Mesothelial cell of epicardium (in vitro differentiated cells): ENCODE measurements at places on chromosomes 3 and 15.

DNA sequence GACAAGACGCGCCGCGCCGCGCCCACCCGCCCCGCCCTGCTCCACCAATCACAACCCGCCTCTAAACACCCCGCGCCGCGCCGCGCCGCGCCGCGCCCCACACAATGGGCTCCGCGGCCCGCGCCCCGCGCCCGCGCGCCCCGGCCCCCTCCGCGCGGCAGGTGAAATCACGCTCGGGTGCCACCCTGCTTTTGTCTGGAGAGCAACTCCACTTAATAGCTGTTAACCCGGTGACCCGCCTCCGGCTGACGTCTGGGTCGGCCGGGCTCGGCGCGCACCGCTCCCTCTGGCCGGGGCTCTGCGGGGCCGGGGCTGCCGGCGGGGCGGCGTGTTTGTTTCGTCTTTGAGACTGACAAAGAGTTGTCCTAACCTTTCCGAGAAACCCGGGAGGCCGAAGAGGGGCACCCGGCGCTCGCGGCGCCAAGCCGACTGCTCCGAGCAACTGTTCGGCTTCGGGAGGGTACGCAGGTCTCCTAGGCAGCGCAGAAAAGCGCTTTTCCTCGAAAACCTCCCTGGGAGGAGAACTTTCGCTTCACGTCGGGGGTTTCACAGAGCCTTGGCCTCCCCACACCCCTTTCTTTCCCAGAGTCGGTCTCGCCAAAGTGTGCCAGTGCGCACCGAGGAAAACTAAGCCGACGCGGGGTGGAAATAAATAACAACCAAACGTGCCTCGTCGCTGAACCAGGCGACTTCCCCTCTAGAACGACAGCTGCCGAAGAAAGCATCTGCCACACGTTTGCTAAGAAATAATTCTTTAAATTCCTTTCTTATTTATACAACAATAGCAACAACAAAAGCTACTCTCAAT lies 518.4 kb downstream of the FOXP1 start:
- peak; percentile 67 for DNase-seq

- no peak for DNase-seq
These were observed 68.8 kb downstream of the DNAJC13 start for GRCh38 chr3:132486099-132486498.

- DNase-seq, result no peak
These were observed 97.4 kb downstream of the DTWD1 start for GRCh38 chr15:49718234-49718633.

GRCh38 chr15:58701376-58701775 lies 48.1 kb downstream of the ADAM10 start:
- DNase-seq, result no peak

- DNase-seq, result no peak
These were observed 22.1 kb upstream of the CHRM5 start for GRCh38 chr15:33946152-33946551.

DNA sequence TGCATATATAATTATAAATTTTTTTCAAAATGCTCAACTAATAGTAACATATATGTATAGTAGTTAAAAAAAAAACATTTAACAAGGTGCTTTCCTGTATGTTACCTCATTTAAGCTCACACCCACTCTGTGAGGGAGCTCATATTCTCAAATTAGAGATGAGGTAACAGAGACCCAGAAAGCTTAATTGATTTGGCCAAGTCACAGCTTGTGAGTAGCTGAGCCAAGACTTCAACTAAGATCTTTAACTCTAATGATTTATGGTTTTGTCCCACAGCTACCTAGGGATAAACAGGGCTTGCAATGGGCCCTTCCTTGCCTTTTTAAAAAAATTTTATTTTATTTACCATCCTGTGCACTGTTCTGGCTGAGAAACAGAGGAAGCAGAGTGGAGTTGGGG lies 230.0 kb upstream of the GOLIM4 start:
- DNase-seq, result no peak

DNA sequence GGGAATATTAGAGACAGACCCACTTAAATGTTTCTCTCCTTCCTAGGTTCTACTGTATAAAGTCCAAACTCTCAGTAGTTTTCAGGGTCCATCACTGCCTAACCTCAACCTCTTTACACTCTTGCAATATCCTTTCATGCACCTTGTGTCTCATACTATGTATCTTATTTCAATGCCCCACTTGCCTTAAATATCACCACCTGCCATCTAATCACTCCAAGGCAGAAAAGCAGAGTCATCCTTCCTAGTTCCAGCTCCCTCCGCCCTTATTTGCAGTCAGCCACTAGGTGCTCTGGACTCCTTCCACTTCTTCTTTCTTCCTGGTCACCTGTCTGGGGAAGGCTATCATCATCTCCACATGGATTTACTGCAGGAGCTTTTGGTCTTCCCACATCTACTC lies 322.0 kb downstream of the MFSD1 start:
- no peak for DNase-seq

DNA sequence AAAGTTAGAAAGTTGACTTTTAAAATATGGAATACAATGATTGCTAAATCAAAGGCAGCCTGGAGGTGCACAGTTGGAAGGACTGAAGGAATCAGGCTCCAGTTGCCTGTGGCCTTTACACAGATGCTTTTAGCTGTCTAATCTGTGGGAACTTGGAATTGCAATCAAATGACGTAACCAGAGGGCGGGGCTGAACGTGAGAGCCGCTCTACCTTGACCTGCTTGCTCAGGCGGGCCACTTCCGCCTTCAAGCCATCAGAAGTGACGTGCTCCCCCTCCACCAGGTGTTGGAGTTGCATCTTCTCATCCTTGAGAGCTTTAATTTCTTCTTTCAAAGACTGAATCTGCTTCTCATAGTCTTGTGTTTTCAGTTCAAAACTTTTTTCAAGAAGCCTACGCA lies 37.7 kb upstream of the GNB5 start:
- no peak for DNase-seq

DNA sequence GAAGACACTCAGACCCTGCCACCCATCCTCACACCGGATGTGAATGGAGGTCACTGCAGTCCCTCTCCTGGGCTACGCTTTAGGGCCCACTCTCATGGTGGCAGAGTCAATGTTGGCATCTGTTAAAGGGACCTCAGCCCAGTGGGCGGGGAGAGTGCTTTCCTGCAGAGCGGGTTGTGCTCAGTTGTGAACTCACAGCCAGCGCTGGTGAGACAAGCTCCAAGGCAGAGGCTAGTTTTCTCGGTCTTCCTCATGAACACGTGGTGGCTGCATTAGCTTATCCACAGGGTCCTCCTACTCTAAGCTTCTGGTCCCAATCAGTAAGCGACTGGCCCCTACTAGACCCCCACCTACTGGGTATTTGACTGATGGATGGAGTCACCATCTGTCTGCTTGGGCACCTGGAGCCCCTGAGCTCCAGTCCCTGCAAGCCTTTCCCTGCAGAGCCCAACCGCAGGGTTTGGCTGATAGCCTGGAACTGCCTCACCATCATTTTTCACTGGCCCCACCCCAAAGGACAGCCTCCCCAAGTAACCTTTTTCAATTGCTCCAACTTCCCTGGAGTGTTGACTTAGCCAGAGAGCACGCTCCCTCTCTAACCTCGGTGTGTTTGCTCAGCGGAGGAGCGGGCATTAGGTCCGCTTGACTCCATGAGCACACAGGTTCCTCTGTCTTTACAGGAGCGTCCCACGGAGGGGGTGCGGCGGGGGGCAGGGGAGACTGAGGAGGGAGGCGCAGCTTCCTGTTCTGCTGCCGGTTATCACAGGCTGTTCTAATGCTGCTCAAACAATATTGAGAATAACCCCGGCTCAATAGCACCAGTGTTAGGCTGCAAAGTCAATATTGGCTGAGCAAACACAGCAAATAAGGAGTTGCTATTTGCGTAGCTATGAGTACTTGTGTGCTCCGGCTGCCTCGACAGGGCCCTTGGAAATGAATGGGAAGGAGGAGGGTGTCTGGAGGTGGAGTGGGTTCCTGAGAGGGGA lies 141.7 kb downstream of the RPLP1 start:
- no peak for DNase-seq

DNA sequence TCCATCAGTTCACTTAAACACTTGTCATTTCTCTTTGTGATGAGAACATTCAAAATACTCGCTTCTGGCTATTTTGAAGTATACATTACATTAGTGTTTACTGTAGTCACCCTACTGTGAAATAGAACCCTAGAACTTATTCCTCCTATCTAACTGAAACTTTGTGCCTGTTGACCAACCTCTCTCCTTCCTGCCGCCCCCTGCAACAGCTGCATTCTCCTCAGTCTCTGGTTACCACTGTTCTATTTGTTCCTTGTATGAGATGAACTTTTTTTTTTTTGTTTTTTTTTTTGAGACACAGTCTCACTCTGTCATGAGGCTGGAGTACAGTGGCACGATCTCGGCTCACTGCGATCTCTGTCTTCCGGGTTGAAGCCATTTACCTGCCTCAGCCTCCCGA lies 2.9 kb downstream of the RAD51 start:
- DNase-seq, result no peak

DNA sequence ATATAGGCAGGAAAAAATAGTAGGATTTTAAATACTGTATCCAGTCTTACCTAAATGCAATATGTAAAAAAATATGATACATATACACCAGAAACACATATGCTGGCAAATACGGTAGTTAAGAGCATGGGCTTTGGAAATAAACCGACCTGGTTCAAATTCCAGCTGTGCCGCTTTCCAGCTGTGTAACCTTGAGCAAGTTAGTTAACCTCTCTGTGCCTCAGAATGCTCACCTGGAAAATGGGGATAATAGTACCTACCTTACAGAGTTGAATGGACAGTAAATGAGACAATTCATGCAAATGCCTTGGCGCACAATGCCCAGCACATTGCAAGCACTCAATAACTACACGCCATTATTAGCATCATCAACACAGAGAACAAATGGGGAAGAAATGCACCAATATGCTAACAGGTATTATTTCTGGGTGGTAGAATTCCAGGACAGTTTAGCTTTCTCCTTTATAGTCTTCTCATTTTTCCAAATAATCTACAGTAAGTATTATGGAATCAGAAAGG lies 50.6 kb downstream of the SUMF1 start:
- DNase-seq, result no peak

DNA sequence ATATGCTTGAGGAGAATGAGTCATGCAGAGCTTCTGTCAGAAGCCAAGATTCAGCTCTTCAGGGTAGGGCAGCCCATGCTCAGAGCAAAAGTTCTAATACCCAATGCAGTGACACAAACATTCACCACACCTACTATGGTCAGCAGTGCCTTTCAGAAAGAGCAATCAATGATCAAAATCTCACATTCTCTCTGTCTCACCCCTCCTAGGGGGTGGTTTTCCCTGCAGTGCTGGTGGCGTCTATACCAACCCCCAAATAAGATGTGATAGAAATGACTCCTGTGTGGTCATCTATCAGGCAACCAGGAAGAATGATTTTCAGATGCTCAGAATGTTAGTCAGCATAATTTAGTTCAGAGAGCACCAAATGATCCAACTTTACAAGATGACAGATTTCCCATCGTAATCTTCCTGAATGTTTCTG lies 385.3 kb downstream of the NTRK3 start:
- DNase-seq, result no peak

DNA sequence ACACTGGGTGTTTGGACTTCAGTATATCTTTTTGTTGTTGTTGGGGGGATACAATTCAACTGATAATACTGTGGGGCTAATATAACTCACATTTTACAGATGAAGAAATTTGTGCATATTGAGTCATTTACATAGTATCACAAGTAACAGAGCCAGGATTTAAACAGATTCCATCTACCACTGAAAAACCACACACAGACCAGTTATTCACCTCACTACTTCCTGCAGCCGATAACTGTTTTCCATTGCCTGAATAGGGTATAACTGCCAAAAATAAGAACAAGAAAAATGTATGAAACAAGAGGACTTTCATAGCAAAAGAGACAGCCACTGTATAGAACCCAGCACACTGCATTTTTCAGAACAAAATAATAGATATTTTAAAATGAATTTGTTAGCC lies 215.8 kb upstream of the CNTN6 start:
- no peak for DNase-seq

DNA sequence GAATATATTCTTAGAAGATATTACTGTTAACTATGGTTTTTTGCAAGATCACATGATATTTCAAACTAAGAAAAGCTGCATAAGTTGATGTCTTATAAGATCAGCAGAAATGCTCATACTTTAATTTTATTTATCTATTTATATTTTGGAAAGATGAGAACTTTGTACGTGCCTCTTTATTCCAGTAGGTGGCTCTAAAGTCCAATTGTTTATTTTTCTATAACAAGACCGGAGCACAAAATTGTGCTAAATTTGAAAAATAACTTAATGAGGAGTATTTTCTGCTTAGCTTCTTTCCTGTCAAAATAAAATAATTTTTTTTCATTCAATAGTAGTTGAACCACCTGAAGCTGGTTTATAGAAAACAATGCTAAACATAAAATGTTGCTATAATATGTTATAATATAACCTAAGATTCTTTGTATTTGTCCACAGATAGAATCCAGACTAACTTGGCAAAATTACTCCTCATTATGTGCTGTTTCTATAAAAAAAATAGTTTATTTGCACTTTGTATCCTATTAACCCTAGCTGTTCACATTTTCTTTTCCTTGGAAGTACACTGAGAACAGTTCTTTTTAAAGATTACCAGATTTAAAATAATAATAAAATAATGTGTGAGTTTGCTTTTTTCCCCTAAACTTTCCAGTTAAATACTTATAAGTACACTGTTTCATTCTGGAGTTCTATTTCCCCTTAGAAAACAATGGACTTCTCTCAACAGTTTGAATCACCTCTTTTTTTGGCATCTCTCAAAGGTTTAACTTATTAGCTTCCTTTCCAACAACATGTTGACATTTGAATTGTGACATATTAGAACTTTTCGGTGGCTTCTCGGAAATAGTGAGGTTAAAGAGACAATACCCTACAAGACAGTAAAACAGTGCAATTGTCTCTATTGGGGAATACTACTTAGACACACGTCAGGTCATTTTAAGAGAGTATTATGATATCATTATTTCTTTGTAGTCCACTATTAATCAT lies 530.0 kb downstream of the MECOM start:
- no peak for DNase-seq

- no peak for DNase-seq
These were observed 140.5 kb downstream of the BBX start for GRCh38 chr3:107663266-107663665.

DNA sequence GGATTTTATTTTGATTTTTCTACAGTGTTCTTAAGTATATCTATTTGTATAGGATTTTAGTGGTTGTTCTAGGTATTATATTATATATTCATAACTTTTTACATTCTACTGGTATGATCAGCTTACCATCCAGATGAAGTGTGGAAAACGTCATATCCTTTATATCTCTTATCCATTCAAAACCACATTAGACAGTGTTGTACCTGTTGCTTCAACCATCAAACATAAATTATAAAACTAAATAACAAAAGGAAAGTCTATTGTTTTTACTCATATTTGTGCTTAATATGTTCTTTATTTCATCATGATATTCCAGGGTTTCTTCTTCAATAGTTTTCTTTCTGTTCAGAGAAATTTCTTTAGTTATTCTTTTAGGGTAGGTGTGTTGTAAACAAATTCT lies 191.4 kb downstream of the RPLP1 start:
- no peak for DNase-seq

DNA sequence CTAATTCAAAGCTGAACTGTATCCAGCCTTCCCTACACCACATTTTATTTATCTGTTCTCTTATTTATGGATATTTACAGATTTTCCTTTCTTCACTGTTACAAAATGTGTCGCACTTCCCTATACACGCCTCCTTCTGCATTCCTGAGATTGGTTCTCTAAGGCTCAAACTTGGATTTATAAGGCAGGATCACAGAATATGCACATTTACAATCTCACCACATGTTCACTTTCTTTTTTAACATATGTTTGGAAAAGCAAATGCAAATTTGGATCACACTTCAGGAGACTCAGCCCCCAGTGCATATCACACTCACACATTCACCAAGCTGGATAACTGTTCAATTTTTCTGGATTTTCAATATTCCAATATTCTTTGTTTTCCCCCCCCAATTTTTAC lies 31.8 kb upstream of the ARHGEF3 start:
- no peak for DNase-seq
